ENCODE measurements at places on chromosomes 11 and 22.

DNA sequence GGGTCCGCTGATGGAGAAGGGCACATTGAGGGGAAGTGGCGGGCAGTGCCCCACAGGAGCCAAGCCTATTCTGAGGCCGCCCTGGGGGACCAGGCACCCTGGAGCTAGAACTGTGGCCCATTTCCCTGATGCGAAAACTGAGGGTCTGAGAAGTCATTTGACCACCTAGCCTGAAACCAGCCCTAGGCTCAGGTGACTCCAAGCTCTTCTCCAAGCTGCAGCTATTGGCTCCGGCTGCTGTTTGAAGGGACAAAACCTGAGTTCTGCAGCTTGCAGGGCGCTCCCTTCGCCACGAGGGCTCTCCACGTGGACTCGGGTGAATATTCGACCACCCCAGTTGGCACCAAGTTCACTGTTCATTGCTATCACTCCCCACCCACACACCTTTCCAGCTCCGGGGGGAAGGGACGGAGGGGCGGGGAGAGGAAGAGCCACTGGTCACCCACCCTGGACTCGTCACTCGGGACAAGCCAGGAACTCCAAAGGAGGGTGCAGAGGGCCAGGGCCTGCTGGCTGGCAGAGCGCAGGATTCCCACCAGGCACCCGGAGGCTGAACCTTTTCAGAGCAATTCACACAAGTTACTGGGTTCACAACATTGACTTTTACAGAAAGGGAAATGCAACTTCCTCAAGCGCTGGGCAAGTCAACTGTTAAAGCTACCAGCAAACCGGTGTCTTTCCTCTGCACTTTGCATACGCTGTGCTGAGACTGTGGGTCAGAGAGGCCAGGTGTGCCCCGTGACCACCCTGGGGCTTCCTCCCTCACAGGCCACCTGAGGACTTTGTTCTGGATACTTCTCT lies 1.1 kb upstream of the RAC2 start:
- DNase-seq = no peak

DNA sequence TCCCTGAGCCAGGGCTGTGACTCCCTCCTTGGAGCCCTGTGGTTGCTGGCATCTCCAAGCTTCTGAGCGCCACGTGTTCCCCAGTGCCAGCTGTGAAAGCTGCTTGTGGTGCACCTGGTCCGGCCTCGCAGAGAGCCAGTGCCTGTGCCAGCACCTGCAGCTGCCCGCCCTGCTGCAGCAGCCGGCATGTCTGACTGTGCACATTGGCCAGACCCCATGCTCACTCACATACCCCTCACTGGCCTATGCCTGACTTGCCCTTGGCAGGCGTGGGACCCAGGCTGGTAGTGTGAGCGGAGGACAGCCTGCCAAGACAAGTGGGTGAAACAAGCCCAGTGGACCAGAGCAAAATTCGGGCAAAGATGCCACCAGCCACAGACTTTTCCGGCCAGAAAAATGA lies 9.8 kb downstream of the MRPL48 start:
- no peak for DNase-seq

DNA sequence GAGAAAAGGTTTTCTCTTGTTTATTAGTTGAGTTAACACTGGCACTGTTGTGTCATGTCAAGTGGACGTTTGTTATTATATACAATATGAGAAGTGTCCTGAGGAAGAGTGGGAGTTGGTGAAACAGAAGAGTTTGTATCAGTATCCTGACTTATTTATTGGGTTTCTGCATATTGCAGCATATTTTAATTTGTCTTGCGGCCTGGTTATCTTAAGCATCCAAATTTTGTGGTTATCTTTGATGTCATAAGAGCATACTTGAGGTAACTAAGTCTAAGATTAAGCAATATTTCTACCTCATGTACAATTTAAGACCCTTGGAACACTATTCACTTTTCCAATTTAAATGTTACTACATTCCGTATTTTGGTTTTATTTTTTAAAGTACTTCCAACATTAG lies 103.5 kb downstream of the DDX10 start:
- no peak for DNase-seq

GRCh38 chr11:83070044-83070701 lies 1.5 kb downstream of the RAB30 start:
- DNase-seq = no peak

- no peak for DNase-seq
Measured at GRCh38 chr11:46728659-46729040, 9.6 kb downstream of the F2 start.
